Effector memory CD4-positive, alpha-beta T cell (primary cell): ENCODE measurements at places on chromosomes 6 and 20.

DNA sequence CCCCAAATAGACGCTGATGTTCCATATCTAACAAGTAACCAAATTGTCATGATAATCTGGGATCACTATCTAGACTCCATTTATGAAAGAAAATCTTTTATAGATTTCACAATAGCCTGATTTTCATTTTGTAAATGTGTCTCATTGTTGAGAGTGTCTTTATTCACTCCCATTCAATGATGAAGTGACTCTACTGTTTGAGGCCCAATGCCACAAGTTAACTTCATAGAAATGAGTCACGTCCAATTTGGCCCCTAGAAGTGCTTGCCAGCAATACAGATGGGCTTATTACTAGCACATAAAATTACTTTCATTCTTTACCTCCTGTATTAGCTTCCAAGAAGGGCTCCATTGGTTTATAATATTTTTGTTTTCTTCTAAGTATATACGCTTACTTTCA, 6.3 kb downstream of the IPCEF1 start:
- no peak for DNase-seq

- DNase-seq: no peak
Observed at GRCh38 chr6:2817903-2818443, 23.7 kb downstream of the SERPINB1 start.

- DNase-seq: no peak
Observed at GRCh38 chr6:111353912-111354462, 129.0 kb downstream of the REV3L start.

DNA sequence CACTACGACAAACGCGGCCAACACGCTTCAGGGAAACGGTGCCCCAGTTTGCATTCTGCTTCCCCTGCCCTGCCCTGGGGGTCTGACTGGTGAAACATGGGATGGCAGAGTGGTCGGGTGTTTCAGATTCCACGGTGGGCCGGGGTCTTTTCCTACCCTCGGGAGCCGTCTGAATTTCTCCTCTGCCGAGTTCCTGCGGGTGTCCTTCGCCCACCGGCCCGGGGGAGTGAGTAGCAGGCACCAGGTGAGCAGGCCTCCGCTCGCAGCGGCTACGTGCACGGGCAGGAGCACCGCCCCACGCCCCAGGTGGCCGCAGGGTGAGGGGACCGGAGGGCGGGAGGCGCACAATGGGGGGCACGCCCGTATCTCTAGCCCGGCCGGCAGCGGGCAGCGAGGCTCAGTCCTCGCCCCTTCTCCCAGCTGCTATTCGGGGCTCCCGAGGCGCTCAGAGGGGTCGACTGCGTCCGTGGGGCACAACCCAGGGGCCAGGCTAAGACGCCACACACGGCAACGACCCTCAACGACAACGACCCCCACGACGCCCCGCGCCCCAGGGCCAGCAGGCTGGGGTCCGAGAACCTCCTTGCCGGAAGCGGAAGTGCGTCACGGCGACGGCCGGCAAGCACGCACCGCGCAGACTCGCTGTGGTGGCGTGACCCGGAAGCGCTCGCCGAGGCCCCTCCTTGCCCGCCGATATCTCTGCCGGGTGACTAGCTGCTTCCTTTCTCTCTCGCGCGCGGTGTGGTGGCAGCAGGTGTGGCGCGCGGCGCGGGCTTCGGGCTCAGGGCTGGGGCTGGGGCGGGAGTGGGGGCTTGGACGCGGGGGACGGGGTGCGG, at the start of gene RPS21:
Gene RPS21 (plus strand): TSS at position 721 of the 836 bp plus-strand sequence. CDS start 236 bp downstream, outside the sequence.
- DNase-seq: peak; percentile 87

- no peak for DNase-seq
Observed at GRCh38 chr6:98583506-98583905, 250.9 kb upstream of the POU3F2 start.

DNA sequence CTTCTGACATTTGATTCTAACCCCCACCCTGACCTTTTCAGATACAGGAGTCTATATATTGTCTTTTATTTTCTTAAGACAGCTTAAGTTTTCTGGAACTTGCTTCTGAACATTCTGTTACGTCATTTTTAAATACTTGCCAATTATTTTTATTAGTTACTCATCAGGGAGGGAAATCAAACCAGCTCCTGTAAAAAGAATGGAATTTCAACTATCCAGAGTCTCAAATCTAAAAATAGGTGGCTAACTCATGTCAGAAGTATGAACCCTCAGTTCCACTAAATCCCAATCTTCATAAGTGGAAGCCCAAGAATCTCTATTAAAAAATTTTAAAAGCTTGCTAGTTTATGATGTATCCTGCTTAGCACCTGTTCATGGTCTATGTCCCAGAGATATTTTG, 900.0 kb downstream of the KIF16B start:
- DNase-seq: no peak

GRCh38 chr6:150211700-150212511, 69.1 kb downstream of the PPP1R14C start:
- no peak for DNase-seq
